ENCODE measurements at places on chromosomes 5 and 9.
A peak's percentile ranks its signal among the peaks of the same experiment; 100 is the strongest.

- H3K27ac ChIP-seq = no peak overlapping the region
- no peaks in the 10 kb centered on the region for H3K27me3 ChIP-seq
- no peak overlapping the region for H3K4me3 ChIP-seq
- no peaks in the 10 kb centered on the region for H3K4me1 ChIP-seq
- no peaks in the 10 kb centered on the region for H3K36me3 ChIP-seq
- DNase-seq = no peak
Observed at GRCh38 chr5:91830361-91830953, 447.3 kb upstream of the ARRDC3 start.

DNA sequence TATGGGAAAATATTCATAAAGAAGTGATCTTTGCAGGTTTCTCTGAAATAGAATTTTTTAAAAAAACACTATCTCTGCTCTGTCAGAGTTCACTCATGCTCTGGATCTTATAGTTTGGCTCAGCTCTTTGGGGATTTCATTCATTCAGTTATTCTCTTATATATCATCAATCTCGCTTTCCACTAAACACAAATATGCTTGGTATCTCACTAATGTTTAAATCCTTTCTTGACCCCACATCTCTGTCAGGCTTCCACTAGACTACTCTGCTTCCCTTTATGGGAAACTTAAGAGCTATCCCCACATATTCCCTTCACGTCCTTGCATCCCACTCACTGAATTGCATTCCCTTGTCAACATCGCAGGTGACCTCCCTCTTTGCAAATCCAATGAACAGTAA is 396.1 kb downstream of the ENC1 start:
- H3K27ac ChIP-seq = no peak overlapping the region
- DNase-seq = no peak
- H3K4me3 ChIP-seq = no peak overlapping the region
- no peaks in the 10 kb centered on the region for H3K36me3 ChIP-seq

- peaks cover 6% of the 10 kb centered on the region for H3K4me1 ChIP-seq
- peaks cover 13% of the 10 kb centered on the region for H3K36me3 ChIP-seq
- no peak for DNase-seq
- no peak overlapping the region for H3K4me3 ChIP-seq
Observed at GRCh38 chr5:134543820-134544614, 18.5 kb downstream of the JADE2 start.

- no peak for DNase-seq
- no peak overlapping the region for H3K4me3 ChIP-seq
- H3K4me1 ChIP-seq = no peaks in the 10 kb centered on the region
- no peaks in the 10 kb centered on the region for H3K27me3 ChIP-seq
- H3K27ac ChIP-seq = no peak overlapping the region
Observed at GRCh38 chr5:136750224-136750862, 385.0 kb upstream of the TRPC7 start.

DNA sequence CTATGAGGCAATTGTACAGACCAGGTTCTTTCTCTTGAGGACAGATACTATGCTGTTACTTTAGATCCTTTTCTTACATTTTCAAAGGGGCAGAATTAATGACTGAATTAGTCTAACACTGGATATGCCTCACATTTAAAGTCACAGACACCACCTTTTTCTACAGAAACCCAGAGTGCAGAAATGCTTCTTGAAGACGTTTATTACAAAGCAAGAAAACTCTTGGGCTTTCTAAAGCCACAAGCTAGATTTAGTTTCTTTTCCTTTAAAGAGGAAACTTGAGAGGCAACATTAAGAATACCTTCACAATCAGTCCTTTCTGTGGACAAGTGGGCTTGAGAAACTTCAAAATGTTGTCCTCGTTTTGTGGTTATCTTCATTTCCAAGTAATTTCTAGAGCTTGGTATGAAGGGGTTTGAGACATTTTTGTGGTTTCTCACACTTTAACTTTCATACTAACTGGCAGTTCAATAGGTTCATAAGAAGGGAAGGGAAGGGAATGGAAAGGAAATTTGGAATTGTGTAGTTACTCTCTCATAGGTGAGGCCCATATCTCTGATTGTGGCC is 527.4 kb downstream of the RASEF start:
- H3K27ac ChIP-seq = no peak overlapping the region
- no peak for DNase-seq
- no peak overlapping the region for H3K4me3 ChIP-seq
- H3K36me3 ChIP-seq = no peaks in the 10 kb centered on the region

- no peaks in the 10 kb centered on the region for H3K27me3 ChIP-seq
- no peak overlapping the region for H3K4me3 ChIP-seq
- no peak for DNase-seq
- H3K27ac ChIP-seq = no peak overlapping the region
- H3K36me3 ChIP-seq = no peaks in the 10 kb centered on the region
- no peaks in the 10 kb centered on the region for H3K4me1 ChIP-seq
Observed at GRCh38 chr9:122236681-122237080, 7.9 kb upstream of the LHX6 start.

DNA sequence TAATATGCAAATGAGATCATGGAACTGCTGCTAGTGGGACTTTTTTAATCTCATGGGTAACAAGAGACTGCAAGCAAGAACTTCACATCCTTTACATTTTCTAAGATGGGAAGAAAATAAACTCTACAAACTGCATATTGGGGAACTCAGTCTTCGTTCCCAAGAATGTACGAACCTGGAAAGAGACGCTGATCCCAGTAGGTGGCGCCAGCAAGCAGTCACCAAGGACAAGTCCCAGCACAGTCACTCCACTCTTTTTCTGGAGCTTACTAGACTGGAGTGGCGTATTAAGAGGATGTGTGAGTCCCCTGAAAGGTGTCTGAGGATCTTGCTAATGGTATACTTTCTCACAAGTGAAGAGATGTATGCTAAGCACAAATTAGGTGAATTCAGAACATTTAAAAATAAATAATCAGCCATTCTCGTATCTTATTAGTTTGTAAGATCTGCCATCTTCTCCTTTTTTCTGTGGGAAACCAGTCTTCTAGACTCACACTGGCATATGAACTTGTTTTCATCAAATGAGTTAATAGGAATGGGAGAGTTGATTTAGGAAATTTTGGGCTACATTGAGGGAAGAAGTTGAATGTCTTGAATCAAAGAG is 16.0 kb upstream of the PUM3 start:
- DNase-seq = peak; percentile 73
- no peaks in the 10 kb centered on the region for H3K4me1 ChIP-seq
- no peaks in the 10 kb centered on the region for H3K27me3 ChIP-seq
- H3K4me3 ChIP-seq = no peak overlapping the region
- H3K27ac ChIP-seq = no peak overlapping the region

All from iPS DF 6.9 (cell line).